Progenitor cell of endocrine pancreas (in vitro differentiated cells): ENCODE measurements at places on chromosomes 6 and 20.

DNA sequence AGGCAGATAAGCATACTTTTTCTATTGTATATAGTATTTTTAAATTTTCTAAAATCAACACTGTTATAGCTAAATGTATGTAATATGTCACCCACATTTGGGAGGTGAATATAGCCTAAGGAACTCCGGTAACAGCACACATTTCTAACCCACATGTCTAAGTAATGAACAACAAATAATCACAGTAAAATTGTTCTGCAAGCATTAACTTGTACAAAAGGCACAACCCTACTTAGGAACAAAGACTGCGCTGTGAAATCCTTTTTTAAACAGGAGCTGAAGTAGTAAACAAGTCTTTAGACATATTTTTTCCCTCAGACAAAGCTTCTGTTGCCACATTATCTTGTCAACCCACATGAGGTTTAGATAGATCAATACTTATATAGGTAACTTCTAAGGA, 872.4 kb upstream of the SLC35B3 start:
- H3K4me1 ChIP-seq, result peaks cover 6% of the 10 kb centered on the region
- DNase-seq, result no peak
- no peaks in the 10 kb centered on the region for H3K27me3 ChIP-seq
- H3K4me3 ChIP-seq, result no peak overlapping the region
- no peaks in the 10 kb centered on the region for H3K36me3 ChIP-seq

- H3K4me3 ChIP-seq, result no peak overlapping the region
- peaks cover 20% of the 10 kb centered on the region for H3K4me1 ChIP-seq
- no peaks in the 10 kb centered on the region for H3K27me3 ChIP-seq
- peaks cover 38% of the 10 kb centered on the region for H3K36me3 ChIP-seq
- no peak for DNase-seq
- H3K27ac ChIP-seq, result no peak overlapping the region
Observed at GRCh38 chr6:106227612-106228507, 97.7 kb downstream of the ATG5 start.

DNA sequence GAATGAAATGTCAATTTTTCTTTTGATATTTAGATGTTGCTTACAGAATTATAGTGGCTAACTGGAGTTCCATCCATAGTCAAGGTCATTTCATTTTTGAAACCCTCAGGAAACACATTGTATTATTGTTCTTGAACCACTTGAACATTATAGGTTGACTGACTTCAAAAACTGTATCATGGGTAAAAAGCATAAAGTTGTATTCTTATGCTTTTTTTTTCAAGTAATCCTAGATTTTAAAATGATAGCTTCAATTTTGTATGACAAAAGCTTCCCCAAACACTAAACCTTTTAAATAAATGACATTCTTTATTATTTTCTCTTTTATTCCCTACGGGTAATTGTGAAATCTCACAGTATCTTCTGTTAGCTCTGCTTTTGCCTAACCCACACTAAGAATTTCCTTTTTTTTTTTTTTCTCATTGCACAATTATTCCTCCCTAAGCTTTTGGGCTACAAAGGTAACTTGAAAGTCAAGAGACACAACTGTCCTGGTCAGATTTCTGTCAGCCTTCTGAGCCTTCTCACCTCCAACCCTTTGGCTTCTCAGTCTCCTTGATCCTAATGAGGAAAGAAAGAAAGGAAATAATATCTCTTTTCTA, 36.9 kb upstream of the LAMA4 start:
- no peak for DNase-seq
- no peaks in the 10 kb centered on the region for H3K36me3 ChIP-seq
- no peak overlapping the region for H3K4me3 ChIP-seq
- no peak overlapping the region for H3K27ac ChIP-seq
- H3K27me3 ChIP-seq, result peaks cover 2% of the 10 kb centered on the region
- H3K4me1 ChIP-seq, result no peaks in the 10 kb centered on the region

DNA sequence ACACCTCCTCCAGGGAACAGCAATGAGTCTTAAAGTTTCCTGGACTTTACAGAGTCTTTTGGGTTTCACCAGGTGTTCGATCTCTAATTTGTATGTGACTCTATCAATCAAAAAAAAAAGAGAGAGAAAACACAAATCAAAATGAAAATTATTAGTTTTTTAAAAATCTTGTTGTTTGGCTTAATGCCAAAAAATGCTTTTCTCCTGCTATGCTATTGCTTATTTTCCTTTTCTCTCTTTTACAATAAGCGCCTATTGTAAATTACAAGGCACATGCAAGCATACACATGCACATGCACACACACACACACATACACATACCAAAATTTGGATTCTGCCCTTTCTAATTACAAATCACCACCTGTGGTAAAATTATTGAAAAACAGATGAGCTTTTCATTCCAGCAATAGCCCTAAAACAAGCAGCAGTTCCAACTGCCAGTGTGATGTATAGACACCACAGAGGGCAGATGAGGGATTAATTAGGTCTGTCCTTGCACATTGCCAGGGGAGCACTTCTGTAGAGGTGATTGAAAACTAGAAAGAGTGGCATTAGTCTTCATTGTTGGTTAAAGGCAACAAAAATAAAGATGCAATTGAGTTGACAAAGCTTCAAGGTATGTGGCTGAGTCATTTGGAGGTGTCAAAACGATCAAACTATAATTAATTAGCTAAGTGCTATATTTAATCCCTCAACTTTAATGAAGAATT, 631.7 kb downstream of the TFAP2B start:
- no peak overlapping the region for H3K27ac ChIP-seq
- no peak overlapping the region for H3K4me3 ChIP-seq
- H3K27me3 ChIP-seq, result no peaks in the 10 kb centered on the region
- peaks cover 3% of the 10 kb centered on the region for H3K4me1 ChIP-seq
- DNase-seq, result no peak
- no peaks in the 10 kb centered on the region for H3K36me3 ChIP-seq

DNA sequence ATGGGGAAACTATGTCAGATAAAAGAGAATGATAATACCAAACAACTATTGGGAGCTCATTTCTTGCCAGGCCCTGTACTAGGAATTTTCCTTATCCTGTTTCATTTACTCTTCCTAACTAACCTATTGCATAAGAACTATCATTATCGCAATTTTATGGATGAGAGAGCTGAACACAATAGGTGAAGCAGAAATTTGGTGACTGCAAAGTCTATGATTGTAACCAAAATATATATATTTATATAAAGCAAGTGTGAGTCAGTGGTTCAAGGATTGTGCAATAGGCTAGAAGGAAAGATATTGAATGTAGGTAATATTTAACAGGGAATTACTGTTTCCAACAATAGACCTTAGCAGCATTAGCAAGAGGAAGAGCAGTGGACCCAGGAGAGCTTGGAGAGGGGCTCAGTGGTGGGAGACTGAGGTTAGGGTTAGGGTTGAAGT, 181.1 kb upstream of the TENT5A start:
- no peak overlapping the region for H3K4me3 ChIP-seq
- no peaks in the 10 kb centered on the region for H3K27me3 ChIP-seq
- peaks cover 14% of the 10 kb centered on the region for H3K4me1 ChIP-seq
- DNase-seq, result no peak

GRCh38 chr6:54071821-54072340, 39.4 kb upstream of the MLIP start:
- DNase-seq, result no peak
- H3K27me3 ChIP-seq, result no peaks in the 10 kb centered on the region
- H3K4me3 ChIP-seq, result no peak overlapping the region
- H3K4me1 ChIP-seq, result peaks cover 18% of the 10 kb centered on the region
- H3K36me3 ChIP-seq, result no peaks in the 10 kb centered on the region
- no peak overlapping the region for H3K27ac ChIP-seq

- H3K27me3 ChIP-seq, result peaks cover 3% of the 10 kb centered on the region
- DNase-seq, result no peak
- H3K27ac ChIP-seq, result no peak overlapping the region
- peaks cover 4% of the 10 kb centered on the region for H3K4me1 ChIP-seq
- H3K36me3 ChIP-seq, result peaks cover 2% of the 10 kb centered on the region
- H3K4me3 ChIP-seq, result no peak overlapping the region
Observed at GRCh38 chr6:56437171-56437900, 190.0 kb upstream of the COL21A1 start.
